ENCODE measurements at places on chromosomes 11 and 22. TPM values are rescaled to one million over a fixed set of nuclear protein-coding genes. Genes with fewer than 3 reads are reported as not detected.

SLC22A12 gene
- not detected for total RNA-seq

NXPE1 gene
- not detected for total RNA-seq

PACSIN3 gene
- total RNA-seq, result 23.1 TPM

GSTT2B gene
- 0.15 TPM for total RNA-seq

OR51B2 gene
- not detected for total RNA-seq

OR52I2 gene
- total RNA-seq, result not detected

OR5M10 gene
- total RNA-seq, result not detected

TMEM191C gene
- total RNA-seq, result 0.66 TPM

OR2AG1 gene
- total RNA-seq, result not detected

TTLL12 gene
- total RNA-seq, result 26.1 TPM

CREB3L1 gene
- 4.0 TPM for total RNA-seq

P2RY6 gene
- 5.7 TPM for total RNA-seq

RASSF10 gene
- total RNA-seq, result 0.70 TPM

UPK3A gene
- total RNA-seq, result not detected

CATSPERZ gene
- 3.2 TPM for total RNA-seq

SYCE3 gene
- 0.22 TPM for total RNA-seq

MMP10 gene
- 0.54 TPM for total RNA-seq

ALX4 gene
- 1.9 TPM for total RNA-seq

APLP2 gene
- total RNA-seq, result 202 TPM

RIC3 gene
- 1.4 TPM for total RNA-seq

SLC22A6 gene
- not detected for total RNA-seq

TTLL1 gene
- 3.3 TPM for total RNA-seq

TNNI2 gene
- total RNA-seq, result 0.29 TPM

PICK1 gene
- 13.3 TPM for total RNA-seq

EML3 gene
- total RNA-seq, result 21.4 TPM

SERPINH1 gene
- 92.0 TPM for total RNA-seq

SCN4B gene
- total RNA-seq, result 0.04 TPM

BIRC3 gene
- 51.8 TPM for total RNA-seq

NAALADL1 gene
- total RNA-seq, result not detected

NDUFA6 gene
- total RNA-seq, result 66.9 TPM

DEPDC7 gene
- total RNA-seq, result 6.9 TPM

HPS5 gene
- 13.5 TPM for total RNA-seq

PTPRCAP gene
- 0.34 TPM for total RNA-seq

CKAP5 gene
- 79.6 TPM for total RNA-seq

SNX15 gene
- 25.4 TPM for total RNA-seq

DEFB131B gene
- total RNA-seq, result not detected

OR4A47 gene
- not detected for total RNA-seq

PELI3 gene
- total RNA-seq, result 5.2 TPM

SESN3 gene
- 0.07 TPM for total RNA-seq

VPREB1 gene
- not detected for total RNA-seq

LDHAL6A gene
- total RNA-seq, result not detected

CCDC116 gene
- total RNA-seq, result not detected

OR56B1 gene
- not detected for total RNA-seq

RASGRP2 gene
- total RNA-seq, result 2.0 TPM

MIF gene
- 487 TPM for total RNA-seq

DDI1 gene
- total RNA-seq, result not detected
